ENCODE measurements at places on chromosomes 7 and 10.
A peak's percentile ranks its signal among the peaks of the same experiment; 100 is the strongest.

DNA sequence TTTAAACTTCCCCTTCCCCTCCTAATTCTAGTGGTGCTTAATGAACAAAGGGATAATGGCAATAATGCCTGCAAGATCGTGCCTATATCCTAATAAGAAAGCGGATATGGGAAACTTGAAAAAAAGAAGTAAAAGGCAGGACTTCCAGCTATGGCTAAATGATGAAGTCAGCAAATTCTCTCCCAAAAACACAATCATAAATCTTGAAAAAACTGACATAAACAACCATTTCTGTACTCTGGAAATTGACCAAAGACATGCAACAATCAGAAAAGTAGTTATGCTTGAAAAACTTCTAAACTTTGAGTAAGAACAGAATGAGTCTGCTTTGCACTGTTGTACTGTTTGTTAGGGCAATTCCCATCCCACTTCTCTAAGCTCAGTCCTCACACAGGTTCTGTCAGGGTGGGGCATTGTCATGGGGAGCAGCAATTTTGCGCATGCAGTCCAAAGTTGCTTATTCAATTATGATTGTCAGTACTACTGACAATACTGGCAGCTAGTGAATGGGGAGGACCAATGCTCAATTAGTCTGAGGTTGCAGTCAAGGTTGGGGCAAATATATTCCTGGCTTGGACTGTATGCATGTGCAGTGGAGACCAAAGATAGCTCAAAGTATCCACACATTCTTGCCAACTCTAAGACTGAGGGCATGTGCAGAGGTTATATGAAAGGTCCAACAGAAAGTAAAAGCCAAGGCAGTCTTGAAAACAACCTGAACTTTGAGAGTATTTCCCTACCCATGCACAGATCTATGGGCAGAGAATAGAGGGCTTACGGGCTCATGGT is 34.1 kb upstream of the ARHGAP22 start:
- DNase-seq, result no peak

DNA sequence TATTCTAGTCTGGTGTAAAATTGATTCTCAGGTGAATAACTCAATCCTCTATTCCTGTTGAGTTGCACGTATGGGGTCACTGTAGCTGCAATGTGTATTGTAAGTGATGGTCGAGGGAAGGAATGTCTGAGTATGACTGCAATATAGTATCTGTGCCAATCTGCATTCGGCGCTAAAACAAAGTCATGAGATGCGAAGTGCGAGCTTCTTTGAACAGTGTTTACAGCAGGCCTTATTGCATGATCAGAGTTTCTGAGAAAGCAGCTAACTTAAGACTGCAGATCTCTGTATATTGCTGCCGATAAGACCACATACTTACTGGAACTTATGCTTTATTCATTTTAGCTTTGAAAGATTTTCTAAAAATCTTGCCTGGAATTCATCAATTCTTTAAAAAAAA is 341.7 kb upstream of the BMPER start:
- no peak for DNase-seq

- DNase-seq, result peak; percentile 86
Observed at GRCh38 chr10:49407552-49408137, 11.8 kb upstream of the DRGX start.

DNA sequence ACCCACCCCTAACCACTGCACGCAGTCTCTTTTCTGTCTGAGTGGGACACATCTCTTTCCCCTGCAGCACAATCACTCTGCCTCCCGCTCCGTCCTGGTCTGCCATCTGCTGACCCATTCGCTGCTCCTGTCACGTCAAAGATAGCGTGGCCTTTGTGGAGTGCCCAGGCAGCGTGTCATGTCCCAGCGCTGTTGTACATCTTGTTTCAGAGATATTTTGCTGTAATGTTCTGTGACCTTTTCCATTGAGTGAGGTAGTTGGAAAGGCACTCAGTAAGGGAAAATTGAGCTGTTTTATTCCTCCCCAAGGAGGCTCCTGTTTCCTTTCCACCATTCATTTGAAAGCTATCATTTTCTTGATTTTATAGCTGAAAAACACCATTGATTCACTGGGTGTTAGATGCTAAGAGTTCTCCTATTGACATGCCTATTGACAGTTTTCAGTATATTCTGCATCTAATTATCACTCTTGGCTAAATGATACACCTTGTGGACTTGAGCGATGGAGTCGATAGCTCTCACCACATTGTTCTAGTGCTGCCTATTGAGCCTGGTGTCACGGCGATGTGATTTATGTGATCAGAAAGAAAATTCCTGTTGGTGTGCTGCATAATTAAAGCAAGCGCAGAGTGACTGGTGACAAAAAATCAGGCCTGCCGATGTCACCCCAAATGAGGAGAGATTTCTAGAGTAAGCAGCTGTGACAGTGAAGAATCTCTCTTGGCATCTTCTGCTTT is 372.6 kb downstream of the LRMDA start:
- DNase-seq, result no peak

- no peak for DNase-seq
Observed at GRCh38 chr10:121526801-121527221, 71.4 kb downstream of the FGFR2 start.

DNA sequence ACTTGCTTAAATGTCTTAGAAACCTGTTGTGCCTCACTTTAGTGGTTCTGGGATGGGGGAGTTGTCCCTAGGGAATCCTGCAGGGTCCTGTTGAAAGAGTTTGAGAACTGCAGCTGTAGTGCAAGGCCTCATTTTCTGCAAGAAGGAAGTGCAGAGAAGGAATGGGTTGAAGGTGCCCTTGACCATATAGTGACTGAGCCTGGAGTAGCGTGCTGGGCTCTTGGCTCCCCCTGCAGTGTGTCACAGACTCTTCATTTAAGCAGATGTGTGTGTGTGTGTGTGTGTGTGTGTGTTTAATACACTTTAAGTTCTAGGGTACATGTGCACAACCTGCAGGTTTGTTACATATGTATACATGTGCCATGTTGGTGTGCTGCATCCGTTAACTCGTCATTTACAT is 92.2 kb downstream of the GRK5 start:
- DNase-seq, result peak; percentile 52

GRCh38 chr10:62919776-62920175 is 103.6 kb upstream of the EGR2 start:
- no peak for DNase-seq

DNA sequence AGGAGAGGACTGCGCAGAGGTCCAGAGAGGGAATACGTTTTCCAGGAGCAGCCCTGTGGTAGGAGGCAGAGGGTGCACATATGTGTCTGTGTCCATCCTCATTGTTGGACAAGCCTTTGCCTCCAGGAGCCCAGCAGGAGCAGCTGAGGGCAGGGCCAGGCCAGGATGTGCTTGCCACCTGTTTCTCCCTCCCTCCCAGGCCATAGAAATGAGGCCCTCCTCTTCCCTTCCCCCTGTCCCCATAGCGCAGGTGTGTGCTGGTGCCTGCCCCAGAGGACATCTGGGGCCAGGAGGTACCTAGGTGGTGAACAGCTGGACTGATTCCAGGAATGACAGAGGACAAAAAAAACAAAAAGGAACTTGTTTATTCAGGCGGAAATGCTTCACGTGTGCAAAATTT is 10.5 kb upstream of the CXCL12 start:
- DNase-seq, result no peak

- no peak for DNase-seq
Observed at GRCh38 chr7:156979007-156979606, 29.6 kb downstream of the NOM1 start.

- peak; percentile 85 for DNase-seq
Observed at GRCh38 chr7:152336754-152337368, 98.9 kb downstream of the KMT2C start.

DNA sequence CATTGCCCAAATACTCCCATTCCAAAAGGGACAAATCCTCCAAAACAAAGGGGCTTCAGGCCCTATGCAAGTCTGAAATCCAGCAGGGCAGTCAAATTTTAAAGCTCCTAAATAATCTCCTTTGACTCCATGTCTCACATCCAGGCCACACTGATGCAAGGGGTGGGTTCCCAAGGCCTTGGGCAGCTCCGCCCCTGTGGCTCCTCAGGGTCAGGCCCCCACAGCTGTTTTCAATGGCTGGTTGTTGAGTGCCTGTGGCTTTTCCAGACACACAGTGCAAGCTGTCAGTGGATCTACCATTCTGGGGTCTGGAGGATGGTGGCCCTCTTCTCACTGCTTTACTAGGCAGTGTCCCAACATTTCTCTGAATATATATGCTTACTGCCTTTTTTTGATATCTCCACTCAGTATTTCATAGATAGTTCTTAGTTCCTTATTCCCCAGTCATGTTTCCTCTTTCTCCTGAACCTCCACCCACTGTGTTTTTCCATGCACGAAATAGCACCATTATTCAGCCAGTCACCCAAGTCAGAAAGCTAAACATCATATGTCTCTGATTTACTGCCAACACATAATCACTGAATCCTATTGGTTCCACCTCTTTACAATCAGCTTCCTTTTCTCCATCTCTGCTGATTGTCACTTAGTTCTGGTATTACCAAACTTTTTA is 172.6 kb upstream of the CACNA2D1 start:
- DNase-seq, result no peak
